ENCODE measurements at places on chromosomes 3 and 15. TPM values are rescaled to one million over a fixed set of nuclear protein-coding genes. Genes with fewer than 3 reads are reported as not detected.

ITGA11 gene
- 0.20 TPM for total RNA-seq

SLC25A36 gene
- 60.3 TPM for total RNA-seq

DPPA2 gene
- total RNA-seq, result not detected

DAZL gene
- not detected for total RNA-seq

CXCR6 gene
- not detected for total RNA-seq

ZNF860 gene
- total RNA-seq, result 1.6 TPM

ZNF774 gene
- total RNA-seq, result 0.92 TPM

NRROS gene
- total RNA-seq, result 4.8 TPM

CCDC9B gene
- total RNA-seq, result 25.1 TPM

ECE2 gene
- not detected for total RNA-seq

CAMK2N2 gene
- total RNA-seq, result not detected

MYO5C gene
- total RNA-seq, result 6.9 TPM

TGM4 gene
- 0.26 TPM for total RNA-seq

TMEM42 gene
- 10.2 TPM for total RNA-seq

CTXN2 gene
- total RNA-seq, result under 0.01 TPM

MUC20 gene
- total RNA-seq, result not detected

MESP2 gene
- total RNA-seq, result 0.14 TPM

SLC28A2 gene
- total RNA-seq, result not detected

INSYN1 gene
- total RNA-seq, result 0.26 TPM

SLC24A5 gene
- total RNA-seq, result not detected

SLC22A13 gene
- total RNA-seq, result 0.18 TPM

NEK11 gene
- total RNA-seq, result 2.2 TPM

ARMC8 gene
- 68.1 TPM for total RNA-seq

TUSC2 gene
- 24.8 TPM for total RNA-seq

PEX5L gene
- total RNA-seq, result not detected

DNAH12 gene
- 0.04 TPM for total RNA-seq

PLCH1 gene
- 0.04 TPM for total RNA-seq

UCN2 gene
- 0.07 TPM for total RNA-seq

HCLS1 gene
- 48.7 TPM for total RNA-seq

IL5RA gene
- not detected for total RNA-seq

EEF1AKMT4 gene
- total RNA-seq, result 4.7 TPM

ADAMTS9 gene
- 58.3 TPM for total RNA-seq

ARGFX gene
- not detected for total RNA-seq

PTPN23 gene
- 11.6 TPM for total RNA-seq

A4GNT gene
- total RNA-seq, result not detected

TMEM212 gene
- total RNA-seq, result not detected

ALDH1A3 gene
- total RNA-seq, result 52.1 TPM

STAC gene
- total RNA-seq, result not detected

MST1 gene
- total RNA-seq, result 2.8 TPM

CYP1A2 gene
- not detected for total RNA-seq
